Mammary epithelial cell (primary cell): ENCODE measurements at places on chromosomes 16 and 17.

GRCh38 chr17:28900986-28901726 lies 1.7 kb downstream of the DHRS13 start:
- DNase-seq, result no peak

- DNase-seq, result peak; percentile 11
These were observed 113.8 kb downstream of the ABCC12 start for GRCh38 chr16:48041981-48042421.

DNA sequence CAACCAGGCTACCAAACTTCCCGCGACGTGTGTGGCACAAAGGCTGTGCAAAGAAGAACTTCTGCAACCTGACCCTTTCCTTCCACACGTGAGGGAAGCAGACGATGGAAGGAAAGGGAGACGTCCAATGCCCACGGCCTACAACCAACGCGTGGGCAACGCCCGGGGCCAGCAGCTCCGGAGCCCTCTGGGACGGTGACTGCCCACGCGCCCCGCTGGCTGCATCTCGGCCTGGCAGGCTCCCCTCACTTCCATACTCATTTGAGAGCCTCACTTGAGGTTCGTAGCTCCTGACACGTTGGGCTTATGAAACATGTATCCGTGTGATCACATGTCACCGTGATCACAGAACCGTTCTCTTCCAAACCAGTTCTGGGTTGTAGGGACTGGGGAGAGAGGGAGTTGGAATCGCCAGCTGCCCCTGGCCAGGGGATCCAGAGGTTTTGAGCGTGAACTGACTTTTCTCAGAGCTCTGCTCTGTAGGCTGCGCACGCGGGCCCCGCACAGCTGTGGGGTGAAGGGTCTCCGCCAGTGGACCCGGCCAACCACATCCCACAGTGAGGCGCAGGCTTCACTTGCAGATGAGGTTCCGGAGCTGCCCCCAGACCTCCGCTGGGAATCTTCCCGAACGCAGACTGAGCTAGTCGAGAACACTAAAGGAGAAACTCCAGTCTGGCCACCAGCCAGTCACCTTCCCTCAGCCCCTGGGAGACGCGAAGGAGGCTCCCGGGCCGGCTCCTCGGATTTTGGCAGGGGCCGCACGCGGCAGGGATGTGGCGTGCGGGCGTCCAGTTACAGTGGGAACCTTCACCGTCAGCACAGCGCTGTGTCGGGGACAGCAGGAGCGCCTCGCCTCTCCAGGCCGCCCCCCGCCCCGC lies 1.0 kb downstream of the LMF1 start:
- DNase-seq, result no peak

GRCh38 chr17:57861790-57862693 lies 12.2 kb upstream of the MRPS23 start:
- DNase-seq, result no peak

GRCh38 chr16:56388209-56388608 lies 37.1 kb downstream of the AMFR start:
- DNase-seq, result peak; percentile 37

DNA sequence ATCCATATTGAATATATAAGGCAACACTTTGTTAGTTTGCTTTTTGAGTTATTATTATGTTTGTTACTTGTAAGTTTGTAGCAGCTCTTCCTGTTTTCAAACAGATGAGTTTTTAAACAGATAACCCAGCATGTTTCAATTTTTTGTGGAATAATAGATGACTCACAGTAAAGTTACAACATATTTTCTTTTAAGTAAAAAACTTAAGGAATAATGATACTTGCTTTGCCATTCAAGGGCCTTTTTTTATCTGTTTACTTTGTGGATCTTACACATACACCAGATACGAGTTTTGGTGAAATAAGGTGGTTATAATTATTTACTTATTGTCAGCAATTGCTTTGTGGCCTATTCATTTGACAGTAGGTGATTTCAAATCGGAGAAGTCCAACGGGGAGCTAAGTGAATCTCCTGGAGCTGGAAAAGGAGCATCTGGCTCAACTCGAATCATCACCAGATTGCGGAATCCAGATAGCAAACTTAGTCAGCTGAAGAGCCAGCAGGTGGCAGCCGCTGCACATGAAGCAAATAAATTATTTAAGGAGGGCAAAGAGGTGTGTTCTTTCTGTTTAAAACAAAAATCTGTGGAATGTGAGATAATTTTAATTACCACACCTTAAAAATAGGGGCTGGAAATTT lies 66.3 kb downstream of the BPTF start:
- DNase-seq, result peak; percentile 5

- peak; percentile 42 for DNase-seq
These were observed 20.6 kb upstream of the SNTB2 start for GRCh38 chr16:69166221-69166833.

DNA sequence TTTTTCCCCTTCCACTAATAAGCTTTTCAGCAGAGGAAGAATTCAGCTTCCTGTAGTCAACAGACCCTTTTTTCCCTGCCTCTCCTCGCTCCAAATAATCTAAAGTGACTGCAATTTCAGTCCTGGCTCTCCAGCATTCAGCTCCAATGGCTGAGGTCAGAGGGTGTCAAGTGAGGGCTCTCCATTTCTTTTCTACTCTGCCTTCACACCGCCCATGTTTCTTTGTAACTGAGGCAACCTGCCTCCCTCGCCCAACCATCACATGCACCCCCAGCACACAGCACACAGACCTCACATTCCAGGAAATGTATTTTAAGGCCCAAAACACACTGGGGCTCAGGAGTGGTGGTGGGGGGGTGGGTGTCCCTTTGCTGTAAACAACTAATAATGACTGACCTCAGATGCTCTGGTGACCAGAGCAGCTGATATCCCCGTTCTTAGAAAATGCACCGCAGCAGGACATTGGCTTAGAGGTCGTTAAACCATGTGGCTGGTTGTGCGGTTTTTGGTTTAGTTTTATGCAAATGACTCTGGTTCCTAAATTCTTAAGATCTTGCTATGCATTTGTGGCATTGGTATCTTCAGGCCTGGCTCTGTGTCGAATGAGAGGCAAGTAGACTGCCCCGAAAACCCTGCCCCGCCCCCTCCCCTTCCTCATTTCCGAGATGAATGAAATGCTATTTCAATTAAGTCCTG lies 203.6 kb downstream of the ZFHX3 start:
- DNase-seq, result no peak

- DNase-seq, result no peak
These were observed 3.5 kb upstream of the WFDC1 start for GRCh38 chr16:84291226-84291625.

GRCh38 chr17:57109393-57110151 lies 24.5 kb downstream of the AKAP1 start:
- DNase-seq, result no peak

DNA sequence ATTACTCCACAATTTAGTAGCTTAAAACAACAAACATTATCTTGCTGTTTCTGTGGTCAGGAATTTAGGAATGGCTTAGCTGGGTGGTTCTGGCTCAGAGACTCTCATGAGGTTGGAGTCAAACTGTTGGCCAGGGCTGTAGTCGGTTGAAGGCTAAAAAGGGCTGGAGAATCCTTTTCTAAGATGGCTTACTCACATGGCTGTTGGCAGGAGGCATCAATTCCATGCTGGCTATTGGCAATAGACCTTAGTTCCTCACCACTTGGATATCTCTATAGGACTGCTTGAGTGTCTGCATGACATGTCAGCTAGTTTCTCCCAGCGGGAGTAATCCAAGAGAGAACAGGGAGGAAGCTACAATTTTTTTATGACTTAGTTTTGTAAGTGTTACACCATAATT lies 6.6 kb upstream of the EFCAB13 start:
- DNase-seq, result no peak

- peak; percentile 51 for DNase-seq
These were observed at the start of gene KREMEN2 for GRCh38 chr16:2963723-2964474. TSS of gene KREMEN2 (plus strand) at chr16:2964275. CDS start at chr16:2964521, 246 bp downstream.

DNA sequence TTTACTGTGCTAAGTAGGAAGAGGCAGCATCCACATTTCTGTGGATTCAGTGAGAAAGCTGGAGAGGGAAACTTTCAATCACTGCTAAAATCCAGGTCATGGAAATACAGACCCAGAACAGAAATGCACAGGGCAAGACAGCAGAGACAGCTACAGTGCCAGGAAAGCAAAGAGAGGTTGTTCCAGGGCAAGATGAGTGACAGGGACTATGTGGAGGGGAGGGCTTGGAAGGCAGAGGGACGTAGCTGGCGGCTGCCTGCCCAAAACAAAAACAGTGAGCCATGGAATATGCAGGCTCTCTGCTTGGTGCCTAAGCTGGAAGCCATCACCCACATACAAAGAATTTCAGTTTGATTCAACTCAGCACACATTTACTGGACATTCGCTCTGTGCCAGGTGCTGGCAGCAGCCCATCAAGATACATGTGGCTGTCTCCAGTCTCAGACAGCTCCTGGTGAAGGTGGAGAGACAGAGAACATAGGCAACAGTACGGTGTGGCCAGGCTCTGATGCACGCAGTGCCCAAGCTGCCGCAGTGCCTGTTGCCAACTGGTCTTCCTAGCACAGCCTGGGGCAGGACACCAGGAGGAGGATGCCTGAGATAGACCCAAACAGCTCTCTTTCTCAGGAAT lies 88.7 kb downstream of the AIPL1 start:
- DNase-seq, result no peak

GRCh38 chr16:58464047-58464915 lies 35.7 kb upstream of the NDRG4 start:
- DNase-seq, result peak; percentile 31

DNA sequence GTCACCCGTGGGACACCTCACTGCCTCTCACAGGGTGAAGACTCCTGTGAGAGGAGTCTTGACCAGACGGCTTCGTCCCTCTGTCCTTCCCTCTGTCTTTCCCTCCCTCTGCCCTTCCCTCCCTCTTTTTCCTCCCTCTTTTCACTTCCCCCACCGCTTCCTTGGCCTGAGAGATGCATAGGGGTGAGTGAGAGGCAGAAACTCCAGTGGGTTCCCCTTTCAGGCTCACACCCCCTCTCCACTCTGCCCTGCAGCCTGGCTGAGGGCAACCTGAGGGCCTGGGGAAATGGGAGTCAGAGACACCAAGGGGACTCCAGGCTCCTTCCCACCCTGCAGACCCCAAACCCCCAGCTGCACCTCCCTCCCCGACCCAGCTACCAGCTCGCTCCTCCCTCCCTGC lies 14.6 kb upstream of the KRT17 start:
- DNase-seq, result no peak

GRCh38 chr16:69309316-69309715 lies 1.8 kb upstream of the VPS4A start:
- DNase-seq, result peak; percentile 20

DNA sequence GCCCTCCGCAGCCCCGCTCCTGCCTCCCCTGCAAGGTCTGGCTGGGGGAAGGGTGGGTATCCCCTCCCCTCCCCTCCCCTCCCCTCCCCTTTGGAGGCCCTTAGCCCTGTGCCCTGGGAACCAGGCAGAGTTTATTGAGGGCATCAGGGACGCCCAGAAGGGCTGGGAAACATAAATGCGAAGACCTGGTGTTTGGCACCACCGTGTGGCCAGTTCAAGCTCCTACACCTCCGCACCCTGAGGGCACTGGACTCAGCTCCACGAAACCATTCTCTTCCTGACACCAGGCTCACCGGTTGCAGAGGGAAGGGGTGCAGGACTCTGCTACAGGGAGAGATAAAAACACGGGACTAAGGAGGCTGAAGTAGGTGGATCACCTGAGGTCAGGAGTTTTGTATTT lies 1.0 kb upstream of the AIPL1 start:
- peak; percentile 43 for DNase-seq

GRCh38 chr17:17792551-17793377 lies 44.0 kb downstream of the SREBF1 start:
- DNase-seq, result no peak

DNA sequence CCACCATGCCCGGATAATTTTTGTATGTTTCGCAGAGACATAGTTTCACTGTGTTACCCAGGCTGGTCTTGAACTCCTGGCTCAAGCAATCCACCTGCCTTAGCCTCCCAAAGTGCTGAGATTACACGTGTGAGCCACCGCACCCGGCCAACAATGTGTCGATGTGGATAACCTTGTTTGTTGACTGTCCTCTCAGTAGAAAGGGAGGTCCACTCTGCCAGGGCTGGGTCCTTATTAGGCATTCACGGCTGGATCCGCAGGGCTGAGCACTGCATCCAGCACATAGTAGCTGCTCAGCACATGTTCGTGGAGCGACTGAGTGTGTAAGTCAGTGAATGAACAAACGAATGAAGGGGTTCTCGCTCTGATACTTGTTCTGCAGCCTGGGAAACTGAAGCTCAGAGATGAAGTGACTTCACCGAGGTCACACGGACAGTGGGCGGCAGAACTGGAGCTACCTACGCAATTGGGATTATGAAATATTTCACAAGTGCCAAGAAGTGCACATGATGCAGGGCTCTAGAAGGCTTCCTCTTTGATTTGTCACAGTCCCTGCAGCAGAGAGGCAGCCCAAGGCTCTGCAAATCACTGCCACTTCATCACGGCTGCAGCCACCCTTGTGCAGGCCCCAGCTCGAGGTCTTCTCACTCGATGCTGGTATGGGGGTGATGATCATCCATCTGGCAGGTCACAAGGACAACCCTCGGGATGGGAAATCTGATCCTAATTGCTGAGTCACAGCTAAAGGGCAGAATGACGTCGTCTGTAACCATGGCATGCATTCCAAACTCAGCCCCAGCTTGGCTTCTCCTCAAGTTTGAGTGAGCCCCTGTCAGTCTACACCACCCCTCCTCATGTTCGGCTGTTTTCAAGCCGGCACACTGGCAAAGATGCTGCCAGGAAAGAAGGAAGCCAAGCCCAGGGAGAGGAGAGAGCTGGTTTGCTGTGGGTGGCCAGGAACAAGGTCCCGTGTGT lies 28.0 kb upstream of the SNN start:
- DNase-seq, result peak; percentile 95

- peak; percentile 9 for DNase-seq
These were observed 177.2 kb downstream of the ABCC12 start for GRCh38 chr16:47978491-47979163.

- DNase-seq, result no peak
These were observed 1066.7 kb upstream of the RBFOX1 start for GRCh38 chr16:6265968-6266367.

DNA sequence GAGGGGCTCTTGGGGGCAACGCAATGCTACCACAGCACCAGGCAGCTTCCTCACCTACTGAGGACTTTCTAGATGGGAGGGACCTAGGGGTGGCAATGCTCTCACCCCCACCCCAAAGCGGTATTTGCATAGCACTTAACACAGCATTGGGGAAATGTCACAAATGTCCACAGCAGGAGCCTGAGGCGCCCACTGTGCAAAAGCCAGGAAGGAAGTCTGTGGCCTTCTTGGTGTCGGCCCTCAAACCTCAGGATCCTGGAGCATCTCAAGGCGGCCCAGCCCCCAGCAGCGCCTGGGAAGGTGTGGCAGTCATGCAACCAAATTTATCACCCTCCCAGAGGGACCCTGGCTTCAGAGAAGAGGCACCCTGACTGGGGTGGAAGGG lies 45.3 kb downstream of the WNT3 start:
- DNase-seq, result no peak

DNA sequence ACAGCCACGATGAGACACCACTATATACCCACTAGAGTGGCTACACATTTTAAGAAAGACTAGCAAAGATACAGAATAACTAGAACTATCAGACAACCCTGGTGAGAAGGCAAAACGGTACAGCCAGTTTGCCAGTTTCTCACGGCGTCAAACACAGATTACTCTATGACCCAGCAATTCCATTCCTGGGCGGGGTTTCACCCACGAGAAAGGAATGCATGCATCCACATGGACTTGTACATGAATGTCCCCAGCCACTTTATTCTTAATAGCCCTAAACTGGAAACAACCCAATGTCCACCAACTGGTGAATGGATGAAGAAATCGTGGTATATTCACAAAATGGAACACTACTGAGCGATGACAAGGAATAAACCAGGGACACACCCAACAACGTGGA lies 74.5 kb downstream of the MYH10 start:
- peak; percentile 9 for DNase-seq

GRCh38 chr16:72092832-72093447 lies 480 bp downstream of the TXNL4B start:
- peak; percentile 70 for DNase-seq

GRCh38 chr16:9297437-9298113 lies 206.1 kb downstream of the HAPSTR1 start:
- no peak for DNase-seq

GRCh38 chr16:28537076-28537475 lies 1.7 kb downstream of the NUPR1 start:
- DNase-seq, result peak; percentile 90
